ENCODE measurements at places on chromosomes 7 and 10.

DNA sequence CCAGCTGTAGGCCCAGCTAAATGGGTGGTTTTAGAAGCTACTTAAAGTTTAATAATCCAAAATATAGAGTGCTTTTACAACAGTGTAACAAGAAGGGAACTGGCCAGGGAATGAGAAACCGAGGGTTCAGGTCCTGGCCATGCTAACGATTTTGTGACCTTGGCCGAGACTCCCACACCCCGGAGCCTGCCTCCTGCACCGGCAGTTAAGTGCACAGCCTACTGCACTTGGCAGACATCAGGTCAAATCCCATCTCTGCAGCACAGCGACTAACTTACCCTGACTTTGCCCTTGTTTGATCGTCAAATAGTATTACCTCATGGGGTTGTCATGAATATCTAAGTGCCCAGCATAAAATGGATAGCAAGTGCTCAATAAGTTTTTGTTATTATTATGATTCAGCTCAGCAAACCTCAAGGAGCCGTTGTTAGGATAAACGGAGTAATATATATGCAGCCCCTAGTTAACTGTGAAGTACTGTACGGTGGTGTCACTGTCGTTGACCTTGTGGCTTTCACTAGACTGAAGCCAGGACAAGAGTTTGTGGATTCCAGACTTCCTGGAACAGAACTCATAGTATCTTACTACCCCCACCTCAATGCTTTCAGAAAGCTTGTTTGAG, 35.5 kb downstream of the LYZL1 start:
- H3K27ac ChIP-seq, result no peak overlapping the region
- no peak for DNase-seq
- H3K27me3 ChIP-seq, result no peaks in the 10 kb centered on the region
- H3K36me3 ChIP-seq, result no peaks in the 10 kb centered on the region
- no peaks in the 10 kb centered on the region for H3K4me1 ChIP-seq

- peaks cover 5% of the 10 kb centered on the region for H3K4me1 ChIP-seq
- H3K27ac ChIP-seq, result peak within 1 kb of the TSS; percentile 91
- peaks cover 5% of the 10 kb centered on the region for H3K36me3 ChIP-seq
- no peaks in the 10 kb centered on the region for H3K27me3 ChIP-seq
These were observed at the start of gene IMMP2L for GRCh38 chr7:111561904-111562732. Gene IMMP2L, minus strand, starts transcription at chr7:111562492.

DNA sequence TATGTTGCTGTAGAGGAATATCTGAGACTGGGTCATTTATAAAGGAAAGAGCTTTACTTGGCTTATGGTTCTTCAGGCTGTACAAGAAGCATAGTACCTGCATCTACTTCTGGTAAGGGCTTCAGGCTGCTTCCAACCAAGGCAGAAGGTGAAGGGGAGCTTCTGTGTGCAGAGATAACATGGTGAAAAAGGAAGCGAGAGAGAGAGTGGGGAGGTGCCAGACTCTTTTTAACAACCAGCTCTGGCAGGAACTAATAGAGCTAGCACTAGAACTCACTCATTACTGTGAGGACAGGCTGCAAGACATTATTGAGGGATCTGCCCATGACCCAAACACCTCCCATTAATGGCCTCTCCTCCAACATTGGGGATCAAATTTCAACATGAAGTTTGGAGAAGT, 94.5 kb downstream of the KIF20B start:
- H3K27me3 ChIP-seq, result no peaks in the 10 kb centered on the region
- H3K4me3 ChIP-seq, result no peak overlapping the region
- H3K27ac ChIP-seq, result no peak overlapping the region

DNA sequence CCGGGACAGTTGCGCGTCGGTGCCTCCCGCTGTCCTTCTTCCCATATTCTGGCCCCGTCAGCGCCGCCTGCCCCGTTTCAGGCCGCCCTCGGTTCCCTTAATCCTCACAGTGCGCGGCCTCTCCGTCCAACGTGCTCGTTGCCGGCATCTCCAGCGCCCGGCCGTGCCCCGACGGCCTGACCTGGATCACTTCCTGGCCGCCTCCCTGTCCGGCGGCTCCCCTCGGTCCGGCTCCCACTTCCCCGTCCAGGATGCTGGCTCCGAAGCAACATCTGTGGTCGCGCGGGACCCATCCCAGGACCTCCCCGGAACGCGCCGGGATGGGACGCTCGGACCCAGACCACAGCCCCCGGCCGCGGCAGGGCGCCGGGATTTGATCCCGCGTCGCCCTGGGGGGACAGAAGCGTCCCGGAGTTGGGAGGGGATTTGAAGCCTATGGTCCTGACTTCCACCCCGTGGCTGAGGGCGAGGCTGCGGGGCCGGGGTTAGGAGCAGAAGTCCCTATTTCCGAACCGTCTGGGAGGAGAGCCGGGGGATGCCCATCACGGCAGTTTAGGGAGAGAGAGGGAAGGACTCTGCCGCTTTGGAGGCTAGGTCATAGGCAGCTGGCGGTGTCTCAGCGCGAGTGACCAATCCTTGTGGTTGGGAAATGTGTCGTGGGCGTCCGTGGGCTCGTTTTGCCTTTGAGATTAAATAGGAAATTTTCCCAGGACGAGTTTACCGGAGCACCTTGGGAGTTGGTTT, 53.8 kb downstream of the KCTD7 start:
- peak overlapping the region; percentile 71 for H3K4me3 ChIP-seq
- H3K27me3 ChIP-seq, result no peaks in the 10 kb centered on the region
- peaks cover 17% of the 10 kb centered on the region for H3K4me1 ChIP-seq
- peak overlapping the region; percentile 77 for H3K27ac ChIP-seq
- no peak for DNase-seq

DNA sequence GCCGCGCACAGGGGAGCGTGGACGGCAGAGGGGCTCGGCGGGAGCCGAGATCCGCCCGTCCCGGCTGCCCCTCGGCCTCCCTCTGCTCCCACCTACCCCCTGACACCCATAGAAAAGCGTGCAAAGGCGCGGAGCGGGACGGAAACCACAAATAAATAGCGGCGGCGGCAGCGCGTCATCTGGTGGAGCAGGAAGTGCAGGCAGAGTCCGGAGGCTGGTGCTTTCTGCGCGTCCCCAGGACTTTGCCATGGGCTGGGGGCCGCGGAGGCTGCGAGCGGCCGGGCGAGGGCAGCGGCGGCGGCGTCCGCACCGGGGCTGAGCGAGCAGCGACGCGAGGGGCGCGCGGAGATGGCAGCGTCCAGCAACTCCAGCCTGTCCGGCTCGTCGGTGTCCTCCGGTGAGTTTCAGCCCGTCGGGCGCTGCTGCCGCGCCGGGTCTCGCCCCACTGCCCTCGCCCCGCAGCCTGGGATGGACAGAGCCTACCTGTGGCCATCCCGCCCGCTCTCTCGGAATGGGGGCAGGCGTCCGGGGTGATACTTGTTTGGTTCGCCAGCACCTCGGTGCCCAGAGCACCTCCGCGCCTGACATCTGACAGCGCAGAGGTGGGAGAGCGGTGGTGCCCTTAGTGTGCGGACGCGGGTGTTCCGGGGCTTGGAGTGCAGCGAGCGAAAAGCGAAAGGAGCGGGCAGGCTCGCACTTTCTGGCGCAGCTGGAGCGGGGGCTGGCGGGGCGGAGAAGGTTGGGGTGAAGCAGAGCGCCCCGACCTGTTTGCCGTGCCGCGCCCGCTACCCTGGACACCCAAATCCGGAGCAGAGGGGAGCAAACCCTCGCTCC, at the start of gene CHN2:
TSS of gene CHN2 (plus strand) at position 182 of the 834 bp plus-strand sequence.
- H3K36me3 ChIP-seq, result no peaks in the 10 kb centered on the region
- no peak for DNase-seq
- no peaks in the 10 kb centered on the region for H3K4me1 ChIP-seq
- H3K4me3 ChIP-seq, result peak within 1 kb of the TSS; percentile 48
- H3K27me3 ChIP-seq, result peaks cover 67% of the 10 kb centered on the region

DNA sequence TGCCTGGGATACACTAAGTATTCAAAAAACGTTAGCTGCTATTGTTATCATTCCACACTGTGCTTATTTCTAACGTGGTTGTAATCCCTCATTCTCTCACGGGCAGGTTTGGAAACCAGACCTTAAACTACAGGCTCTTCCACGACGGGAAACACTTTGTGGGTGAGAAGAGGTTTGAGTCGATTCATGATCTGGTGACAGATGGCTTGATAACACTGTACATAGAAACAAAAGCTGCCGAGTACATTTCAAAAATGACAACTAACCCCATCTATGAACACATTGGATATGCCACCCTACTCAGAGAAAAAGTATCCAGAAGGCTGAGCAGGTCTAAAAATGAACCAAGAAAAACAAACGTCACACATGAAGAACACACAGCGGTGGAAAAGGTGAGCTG, 163.2 kb upstream of the PRR15 start:
- H3K4me3 ChIP-seq, result no peak overlapping the region
- no peaks in the 10 kb centered on the region for H3K36me3 ChIP-seq
- H3K4me1 ChIP-seq, result no peaks in the 10 kb centered on the region
- peaks cover 26% of the 10 kb centered on the region for H3K27me3 ChIP-seq

GRCh38 chr7:137790828-137791227, 55.9 kb downstream of the DGKI start:
- no peaks in the 10 kb centered on the region for H3K27me3 ChIP-seq
- H3K36me3 ChIP-seq, result no peaks in the 10 kb centered on the region
- no peak overlapping the region for H3K4me3 ChIP-seq

- H3K27me3 ChIP-seq, result no peaks in the 10 kb centered on the region
- no peaks in the 10 kb centered on the region for H3K36me3 ChIP-seq
- H3K27ac ChIP-seq, result peak overlapping the region; percentile 100
- no peak overlapping the region for H3K4me3 ChIP-seq
- H3K4me1 ChIP-seq, result peaks cover 82% of the 10 kb centered on the region
These were observed 8.8 kb downstream of the ITGB1 start for GRCh38 chr10:32949221-32949678.

- no peaks in the 10 kb centered on the region for H3K36me3 ChIP-seq
- H3K4me1 ChIP-seq, result peaks cover 15% of the 10 kb centered on the region
- H3K27ac ChIP-seq, result no peak overlapping the region
- no peak for DNase-seq
- no peaks in the 10 kb centered on the region for H3K27me3 ChIP-seq
These were observed 5.1 kb downstream of the SFXN3 start for GRCh38 chr10:101035916-101036702.

DNA sequence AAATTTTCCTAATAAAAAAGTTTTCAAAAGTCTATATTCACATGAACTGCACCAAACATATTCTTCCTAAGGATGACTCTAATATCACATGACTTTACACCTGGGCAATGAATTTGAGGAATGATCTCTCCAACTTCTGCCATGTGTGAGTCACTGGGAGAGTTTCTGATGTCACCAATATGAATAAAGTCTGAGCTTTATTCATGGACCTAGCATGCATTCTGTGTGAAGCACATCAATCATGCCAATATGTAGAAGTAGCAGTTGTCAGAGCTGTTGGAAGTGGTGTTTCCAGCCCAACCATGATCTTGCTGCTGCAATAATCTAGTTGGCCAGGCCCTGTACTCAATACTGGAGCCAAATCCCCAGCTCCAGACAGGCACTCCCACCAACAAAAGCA, 91.7 kb upstream of the IFRD1 start:
- H3K4me1 ChIP-seq, result no peaks in the 10 kb centered on the region
- no peaks in the 10 kb centered on the region for H3K27me3 ChIP-seq
- H3K4me3 ChIP-seq, result no peak overlapping the region
- H3K36me3 ChIP-seq, result no peaks in the 10 kb centered on the region
- no peak overlapping the region for H3K27ac ChIP-seq

DNA sequence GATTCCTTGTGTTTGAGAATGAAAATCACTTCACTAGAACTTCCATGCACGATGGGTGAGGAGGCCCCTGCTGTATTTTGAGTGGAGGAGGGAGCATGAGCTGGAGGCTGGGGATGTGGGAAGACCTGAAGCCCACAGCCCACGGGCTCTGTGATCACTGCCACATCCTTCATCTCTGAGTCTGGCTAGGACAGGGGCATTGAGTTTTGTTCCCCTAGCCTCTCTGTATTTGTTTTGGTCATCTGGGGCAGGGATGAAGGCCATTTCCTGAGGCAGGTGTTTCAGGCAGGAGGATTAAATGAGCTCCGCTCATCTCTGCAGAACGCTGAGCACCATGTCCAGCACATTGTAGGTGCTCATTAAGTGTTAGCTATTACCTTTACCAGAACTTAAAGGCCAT, 293.6 kb downstream of the GLRX3 start:
- H3K4me1 ChIP-seq, result no peaks in the 10 kb centered on the region
- H3K27ac ChIP-seq, result no peak overlapping the region
- no peak overlapping the region for H3K4me3 ChIP-seq
- H3K27me3 ChIP-seq, result peaks cover 2% of the 10 kb centered on the region

DNA sequence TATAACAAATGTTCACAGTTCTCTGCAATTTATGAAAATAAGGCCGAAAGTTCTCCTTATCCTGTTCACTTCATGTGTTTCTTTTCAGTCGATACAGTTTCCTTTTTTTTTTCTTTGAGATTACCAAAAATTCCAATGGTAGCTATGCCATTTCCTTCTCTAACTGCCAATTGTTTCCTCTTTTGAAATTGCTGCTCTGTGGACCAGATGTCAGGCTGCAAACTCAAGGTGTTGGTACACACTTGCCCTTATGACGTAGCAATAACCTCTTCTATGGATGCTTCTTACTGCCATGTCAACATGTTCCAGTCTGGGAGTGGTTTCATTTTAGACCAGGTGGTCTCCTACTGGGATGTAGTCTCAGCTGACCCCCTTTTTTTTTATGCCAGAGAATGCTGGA, 52.9 kb downstream of the CASD1 start:
- DNase-seq, result no peak
- H3K27ac ChIP-seq, result no peak overlapping the region
- no peak overlapping the region for H3K4me3 ChIP-seq
- no peaks in the 10 kb centered on the region for H3K36me3 ChIP-seq
- H3K4me1 ChIP-seq, result no peaks in the 10 kb centered on the region

- no peaks in the 10 kb centered on the region for H3K4me1 ChIP-seq
- no peak for DNase-seq
- no peak overlapping the region for H3K27ac ChIP-seq
- peaks cover 9% of the 10 kb centered on the region for H3K36me3 ChIP-seq
- no peak overlapping the region for H3K4me3 ChIP-seq
- no peaks in the 10 kb centered on the region for H3K27me3 ChIP-seq
These were observed 92.1 kb downstream of the UPF2 start for GRCh38 chr10:11950325-11951018.

DNA sequence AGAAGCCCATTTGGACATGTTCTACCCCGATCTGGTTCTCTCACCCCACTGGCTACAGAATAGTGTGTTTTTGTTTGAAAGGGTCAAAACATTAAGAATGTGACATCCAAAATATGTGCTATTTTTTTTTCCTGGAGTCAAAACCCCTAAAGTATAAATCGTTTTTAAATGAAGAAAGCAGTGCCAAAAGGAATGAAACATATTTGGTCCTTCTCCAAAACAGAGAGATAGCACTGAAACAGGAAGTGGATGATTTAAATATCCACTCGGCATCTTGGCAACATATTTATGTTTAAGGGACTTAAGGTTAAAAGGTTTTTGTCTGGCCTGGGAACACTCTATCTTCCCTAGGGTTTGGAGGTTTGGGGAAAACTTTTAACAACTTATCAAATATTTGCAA, 32.3 kb downstream of the CALD1 start:
- DNase-seq, result no peak
- H3K27ac ChIP-seq, result no peak overlapping the region
- H3K27me3 ChIP-seq, result no peaks in the 10 kb centered on the region
- no peak overlapping the region for H3K4me3 ChIP-seq
